Stimulated activated CD4-positive, alpha-beta T cell treated with anti-CD3 and anti-CD28 coated beads, Interleukin-15, amount 100 ng/mL, for 1 hour (primary cell): ENCODE measurements at places on chromosomes 2 and 18.

GRCh38 chr2:54898456-54899226, 151.6 kb downstream of the RTN4 start:
- DNase-seq, result no peak

DNA sequence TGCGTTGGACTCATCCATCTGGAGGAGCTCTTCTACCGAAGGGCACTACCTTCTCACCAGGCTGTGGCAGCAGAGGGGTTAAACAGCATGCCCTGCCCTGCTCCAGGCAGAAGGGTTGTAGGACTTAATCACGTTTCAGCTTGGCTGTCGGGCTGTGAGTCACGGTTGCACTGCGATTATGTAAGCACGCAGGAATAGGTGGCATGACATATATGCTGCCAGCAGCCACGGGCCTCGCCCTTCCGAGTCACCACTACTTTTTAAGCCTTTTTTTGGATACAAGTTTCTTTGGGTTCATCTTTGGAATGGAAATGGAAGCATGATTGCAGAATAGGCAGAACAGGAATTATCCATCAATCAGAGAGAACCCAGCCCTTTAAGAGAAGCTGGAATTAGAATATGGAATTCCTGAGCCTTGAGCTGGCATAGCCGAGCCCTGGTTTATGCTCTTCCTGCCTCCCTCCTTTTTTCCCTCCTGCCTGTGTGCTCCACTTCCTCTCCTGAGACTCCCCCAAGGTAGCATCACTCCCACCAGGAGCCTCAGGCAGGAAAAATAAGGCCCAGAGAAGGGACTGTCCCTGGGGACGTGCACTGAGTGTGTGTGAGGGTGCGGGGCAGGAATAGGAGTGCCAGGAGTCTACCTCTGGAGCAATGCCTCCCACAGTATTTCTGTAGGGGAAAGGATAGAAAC, 86.8 kb downstream of the SEMA4F start:
- no peak for DNase-seq

DNA sequence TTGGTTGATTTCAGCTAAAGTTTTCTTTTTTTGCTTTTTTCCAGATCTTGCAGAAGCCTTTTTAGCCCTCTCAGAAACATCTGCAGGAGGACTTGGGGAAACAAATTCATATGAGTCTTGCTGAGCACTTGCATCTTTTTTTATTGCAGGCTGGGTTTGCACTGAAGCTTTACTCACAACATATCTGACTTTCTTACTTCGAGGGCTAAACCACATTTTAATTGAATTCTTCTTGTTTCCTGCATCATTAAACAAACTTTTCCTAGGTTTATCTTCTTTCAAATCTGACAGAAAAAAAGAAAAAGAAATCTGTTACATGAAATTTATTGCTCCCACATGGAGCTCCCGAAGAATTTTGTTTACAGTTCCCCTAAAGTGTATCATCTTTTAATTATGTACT, 28.3 kb downstream of the BARD1 start:
- no peak for DNase-seq

GRCh38 chr2:69811591-69811990, 17.9 kb upstream of the GMCL1 start:
- DNase-seq, result no peak

GRCh38 chr2:241308267-241308666, 7.2 kb downstream of the HDLBP start:
- DNase-seq, result no peak

DNA sequence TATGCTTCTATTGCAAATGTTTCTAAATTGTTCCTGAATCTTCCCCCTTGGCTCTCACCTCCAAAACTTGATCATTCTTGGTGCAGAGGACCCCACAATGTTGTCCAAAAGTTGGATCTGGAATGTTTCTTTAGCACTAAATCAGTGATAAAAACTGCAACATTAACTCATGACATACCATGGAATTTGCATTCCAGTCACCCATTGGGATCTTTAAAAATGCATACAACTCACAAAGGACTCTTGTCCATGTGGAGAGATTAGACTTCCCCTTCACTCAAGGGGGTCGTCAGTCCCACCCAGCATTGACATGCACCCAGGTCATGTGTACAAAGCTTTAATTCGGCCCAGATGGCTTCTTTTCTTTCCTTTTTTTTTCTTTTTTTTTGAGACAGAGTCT, 169.3 kb downstream of the SETBP1 start:
- DNase-seq, result no peak

DNA sequence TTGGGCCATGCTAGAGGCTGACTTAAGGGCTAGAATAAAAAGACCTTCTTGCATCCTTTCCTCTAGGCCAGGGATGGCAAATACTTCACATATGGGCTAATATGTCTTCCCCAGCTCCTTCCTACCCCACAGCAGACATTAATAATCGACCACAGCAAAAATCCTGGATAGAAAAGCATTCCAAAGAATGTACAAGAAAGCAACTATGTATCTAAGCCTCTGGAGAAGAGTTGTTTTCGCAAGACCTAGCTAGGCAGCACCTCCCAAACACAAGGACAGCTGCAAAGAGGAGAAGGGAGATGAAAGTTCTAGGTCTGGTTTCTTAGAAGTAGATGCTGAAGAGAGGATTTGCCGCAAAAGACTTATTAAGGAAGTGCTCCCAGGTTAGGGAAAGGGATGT, 372.6 kb downstream of the SLC4A3 start:
- DNase-seq, result no peak

GRCh38 chr2:220837226-220837625, 734.9 kb downstream of the EPHA4 start:
- no peak for DNase-seq
